ENCODE measurements at places on chromosomes 2 and 18.

- DNase-seq: no peak
Measured at GRCh38 chr2:196718419-196719109, 79.0 kb downstream of the CCDC150 start.

DNA sequence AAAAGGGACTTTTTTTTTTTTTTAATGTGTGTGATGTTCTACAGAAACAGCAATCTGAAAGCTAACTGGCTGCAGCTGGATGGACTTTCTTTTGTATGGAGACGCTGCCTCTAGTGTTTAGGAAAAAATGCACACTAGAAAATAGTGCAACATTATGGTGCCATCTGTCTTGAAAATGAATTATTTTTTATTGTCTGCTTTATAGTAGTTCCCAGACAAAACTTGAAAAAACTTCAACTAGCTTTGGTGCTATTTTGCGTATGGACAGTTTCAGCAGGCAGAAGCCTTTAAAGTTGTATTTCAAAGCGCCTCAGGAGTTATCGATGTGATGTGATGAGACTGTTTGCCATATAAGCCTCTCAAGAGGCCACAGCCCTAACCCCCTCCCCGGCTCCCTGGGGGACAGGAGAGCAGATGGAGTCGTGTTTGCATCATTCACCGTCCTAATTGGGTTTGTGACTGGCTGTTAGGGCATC is 86.9 kb downstream of the LTBP1 start:
- DNase-seq: no peak

GRCh38 chr2:143553261-143553660 is 424.0 kb downstream of the ARHGAP15 start:
- no peak for DNase-seq

DNA sequence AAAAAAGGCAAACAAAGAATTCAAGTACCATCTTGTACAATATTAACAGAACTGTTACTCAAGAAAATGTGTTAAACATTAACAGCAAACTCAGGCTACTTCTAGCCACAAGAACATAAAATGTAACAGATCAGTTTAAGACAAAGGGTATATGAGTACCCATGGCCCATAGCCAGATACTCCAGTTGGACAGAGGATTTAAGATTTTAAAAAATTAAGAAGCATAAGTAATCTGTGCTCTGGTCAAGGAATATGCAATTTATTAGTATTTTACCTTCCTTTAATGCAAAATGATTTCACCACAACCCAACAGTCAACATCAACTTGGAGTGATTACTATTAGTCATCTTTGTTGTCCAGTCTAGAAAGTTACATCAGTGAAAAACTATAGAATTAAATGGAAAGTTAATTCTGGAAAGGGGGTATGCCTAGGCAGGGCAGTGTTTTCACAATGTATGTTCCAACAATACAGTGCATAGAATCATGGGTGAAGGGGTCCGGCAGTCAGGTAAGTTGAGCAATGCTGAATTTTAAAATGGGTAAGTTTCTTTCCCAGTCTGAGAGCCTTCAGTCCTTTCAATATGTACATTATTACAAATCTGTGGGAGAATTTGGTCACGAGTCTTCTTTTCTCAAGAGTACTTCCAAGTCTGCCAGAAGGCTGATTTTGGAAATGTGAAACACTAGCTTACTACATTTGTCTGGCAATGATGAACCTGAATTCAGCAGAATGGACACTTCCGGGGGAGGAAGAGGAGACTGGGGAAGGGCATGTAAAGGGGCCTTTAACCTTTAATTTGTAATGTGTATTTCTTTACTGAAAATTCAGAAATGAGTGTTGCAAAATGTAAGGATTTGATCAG is 34.5 kb downstream of the SFT2D3 start:
- no peak for DNase-seq

GRCh38 chr18:77098538-77099174 is 33.9 kb downstream of the MBP start:
- DNase-seq: no peak

GRCh38 chr2:239813261-239814115 is 211.7 kb downstream of the NDUFA10 start:
- DNase-seq: no peak

DNA sequence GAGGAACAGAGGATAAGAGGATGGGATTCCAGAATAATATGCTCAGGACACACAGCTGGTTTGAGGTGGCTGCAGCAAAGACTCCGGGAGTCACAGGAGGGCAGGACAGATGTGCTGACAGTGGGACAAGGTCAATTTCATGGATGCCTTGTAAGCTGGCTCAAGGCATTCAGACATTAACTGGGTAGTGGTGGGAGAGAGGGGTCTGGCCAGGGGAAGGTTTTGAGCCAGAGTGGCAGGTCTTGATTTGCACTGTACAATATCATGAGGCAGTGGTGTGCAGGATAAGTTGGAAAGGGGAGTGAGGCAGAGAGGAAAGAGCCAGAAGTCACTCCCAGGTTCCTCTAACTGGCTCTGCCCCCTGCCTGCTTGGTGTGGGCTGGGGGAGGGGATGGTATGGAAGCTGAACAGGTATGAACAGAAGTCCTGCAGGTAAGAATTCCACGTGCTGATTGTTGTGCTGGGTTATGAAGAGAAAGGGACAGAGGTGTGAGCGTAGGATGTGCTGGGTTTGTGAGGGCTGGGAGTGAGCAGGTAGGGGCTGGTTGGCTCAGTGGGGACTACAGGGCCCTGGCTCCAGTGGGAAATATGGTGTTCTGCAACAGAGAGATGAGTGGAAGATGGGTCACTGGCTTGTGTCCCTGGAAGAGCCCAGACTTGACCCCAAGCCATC is 141.7 kb upstream of the COPS8 start:
- no peak for DNase-seq

DNA sequence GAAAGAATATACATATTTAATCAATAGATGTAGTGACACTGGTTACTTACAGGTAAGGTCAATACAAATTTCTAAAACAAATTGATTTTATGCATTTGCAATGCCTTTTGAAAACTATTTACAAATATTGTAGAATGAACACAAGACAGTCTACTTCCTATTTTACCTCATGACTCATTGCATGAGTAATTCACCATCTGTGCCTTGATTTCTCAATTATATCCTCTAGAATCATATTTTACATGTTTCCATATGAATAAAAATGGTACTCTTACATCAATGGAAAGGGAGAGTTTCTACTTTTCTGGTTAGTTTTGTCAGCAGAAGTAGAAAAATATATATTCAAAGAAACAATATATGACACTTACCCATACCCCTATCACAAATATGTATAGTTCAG is 203.8 kb upstream of the CDH7 start:
- DNase-seq: no peak

DNA sequence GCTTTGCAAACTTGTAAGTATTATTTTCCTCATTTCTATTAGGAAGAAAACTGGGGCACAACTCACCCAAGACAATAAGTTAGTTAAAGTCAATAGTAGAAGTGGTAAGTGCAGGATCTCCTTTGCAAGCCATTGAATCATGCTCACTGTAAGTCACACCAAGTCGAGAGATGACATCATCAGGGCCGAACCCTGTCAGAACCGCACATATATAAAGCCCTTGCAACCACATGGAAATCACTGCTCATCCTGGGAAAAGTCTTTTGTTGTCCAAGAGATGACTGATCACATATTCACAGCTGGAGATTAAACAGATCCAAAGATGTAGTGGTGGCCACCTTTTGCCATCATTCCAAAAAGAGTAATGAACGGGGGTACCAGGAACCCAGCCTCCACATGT is 484.8 kb upstream of the ID2 start:
- DNase-seq: no peak

GRCh38 chr18:36640021-36640952 is 188.5 kb downstream of the TPGS2 start:
- no peak for DNase-seq
